ENCODE measurements at places on chromosomes 4 and X.
A peak's percentile ranks its signal among the peaks of the same experiment; 100 is the strongest.

- peak; percentile 12 for DNase-seq
Observed at GRCh38 chr4:7649741-7650531, 215.2 kb upstream of the PSAPL1 start.

DNA sequence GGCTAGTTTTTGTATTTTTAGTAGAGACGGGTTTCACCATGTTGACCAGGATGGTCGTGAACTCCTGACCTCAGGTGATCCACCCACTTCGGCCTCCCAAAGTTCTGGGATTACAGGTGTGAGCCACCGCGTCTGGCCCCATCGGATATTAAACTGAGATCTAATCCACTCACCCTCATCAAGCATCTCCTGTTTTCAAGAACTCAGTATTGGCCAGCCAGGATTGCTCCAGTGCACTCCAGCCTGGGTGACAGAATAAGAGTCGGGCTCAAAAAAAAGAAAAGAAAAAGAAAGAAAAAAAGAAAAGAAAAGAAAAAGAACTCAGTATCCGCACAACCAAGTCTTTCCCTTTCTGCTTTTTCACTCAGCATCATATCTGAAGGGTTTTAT lies 167.6 kb downstream of the OR13H1 start:
- no peak for DNase-seq

- no peak for DNase-seq
Observed at GRCh38 chrX:7771788-7772438, 71.1 kb upstream of the VCX start.

GRCh38 chrX:45508454-45508853 lies 307.8 kb upstream of the DIPK2B start:
- DNase-seq = no peak

- DNase-seq = no peak
Observed at GRCh38 chr4:84237008-84237407, 262.1 kb downstream of the NKX6-1 start.

DNA sequence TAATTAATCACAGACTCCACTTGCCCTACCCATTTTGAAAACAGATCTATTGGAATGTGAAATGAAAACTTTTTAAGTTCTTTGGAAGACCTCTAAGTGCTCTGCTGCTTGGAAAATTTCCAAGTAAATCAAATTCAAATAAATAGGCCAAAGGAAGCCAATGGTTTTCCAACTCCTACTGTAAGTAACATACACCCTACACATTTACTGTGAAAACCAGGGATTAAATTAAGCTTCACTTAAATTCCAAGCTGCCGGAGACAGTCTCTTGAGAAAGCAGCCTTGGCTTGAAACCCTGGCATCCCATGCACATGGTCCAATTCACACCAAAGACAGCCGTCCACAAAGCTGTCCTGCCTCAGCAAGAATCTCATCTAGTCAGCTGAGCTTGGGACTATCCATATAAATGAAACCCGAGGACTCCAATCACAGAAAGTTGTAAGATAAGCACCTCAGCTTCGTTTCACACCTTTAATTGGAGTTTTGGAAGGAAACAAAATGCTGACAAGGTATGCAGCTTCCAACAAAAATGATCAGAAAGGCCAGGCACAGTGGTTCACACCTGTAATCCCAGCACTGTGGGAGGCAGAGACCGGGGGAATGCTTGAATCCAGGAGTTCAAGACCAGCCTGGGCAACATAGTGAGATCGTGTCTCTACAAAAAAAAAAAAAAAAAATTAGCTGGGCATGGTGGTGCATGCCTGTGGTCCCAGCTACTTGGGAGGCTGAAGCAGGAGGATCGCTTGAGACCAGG lies 88.6 kb downstream of the APBB2 start:
- no peak for DNase-seq

GRCh38 chrX:94515009-94515408 lies 841.0 kb downstream of the FAM133A start:
- DNase-seq = no peak

GRCh38 chr4:110869114-110869513 lies 246.2 kb upstream of the PITX2 start:
- DNase-seq = no peak

GRCh38 chr4:98506462-98507132 lies 151.8 kb downstream of the TSPAN5 start:
- no peak for DNase-seq

DNA sequence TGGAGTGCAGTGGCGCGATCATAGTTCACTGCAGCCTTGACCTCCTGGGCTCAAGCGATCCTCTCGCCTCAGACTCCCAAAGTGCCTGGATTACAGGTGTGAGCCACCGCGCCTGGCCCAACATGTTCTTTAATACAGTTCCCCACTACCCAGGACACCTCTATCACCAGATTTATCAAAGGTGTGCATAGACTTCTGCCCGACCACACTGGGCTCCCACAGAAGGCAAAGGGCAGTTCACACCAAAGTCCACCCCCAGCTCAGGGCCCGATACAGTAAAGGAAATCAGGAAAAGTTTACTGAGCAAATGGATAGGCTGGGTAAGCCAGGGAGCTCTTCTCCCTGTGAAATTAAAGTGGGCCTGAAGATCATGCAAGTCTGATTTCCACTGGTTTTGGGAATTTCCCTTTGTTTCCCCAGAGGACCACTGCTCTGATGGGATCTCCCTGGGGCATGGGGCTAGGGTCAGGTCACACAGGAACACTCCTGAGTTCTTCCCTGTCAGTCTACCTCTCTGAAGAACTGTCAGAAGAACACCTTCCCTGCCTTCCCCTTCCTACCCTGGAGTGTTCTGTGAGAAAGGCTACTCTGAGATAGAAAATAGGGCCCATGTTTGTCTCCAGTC lies 17.7 kb upstream of the PIM2 start:
- no peak for DNase-seq

GRCh38 chrX:20056704-20057103 lies 60.0 kb downstream of the MAP7D2 start:
- DNase-seq = no peak

DNA sequence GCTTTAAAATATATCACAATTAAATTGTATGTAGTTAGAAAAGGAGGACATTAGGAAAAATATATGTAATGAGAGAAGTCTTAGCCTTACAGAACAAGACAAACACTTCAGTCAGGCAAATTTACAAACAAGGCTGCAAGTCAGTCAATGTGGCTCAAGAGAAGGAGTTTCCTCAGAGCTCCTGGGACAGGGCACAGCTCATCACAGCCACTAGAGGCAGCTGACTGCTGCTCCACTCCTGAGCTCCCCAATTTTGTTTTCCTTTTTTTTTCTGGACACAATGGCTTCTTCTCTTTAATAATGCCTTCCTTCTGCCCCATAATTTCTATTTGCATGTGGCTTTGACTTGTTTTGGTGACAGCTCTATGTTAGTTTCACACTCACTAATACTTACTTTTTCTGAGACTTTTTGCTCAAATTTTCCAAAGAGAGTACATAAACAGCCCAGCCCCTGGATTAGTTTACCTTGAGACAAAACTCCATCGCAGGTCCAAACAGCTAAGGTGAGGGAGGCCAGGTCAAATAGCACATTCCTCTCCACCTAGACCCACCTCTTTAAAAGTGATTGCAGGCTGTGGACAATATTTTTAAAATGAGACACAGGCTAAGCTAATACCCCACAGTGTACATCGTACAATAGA lies 850.4 kb upstream of the FRG1 start:
- DNase-seq = no peak

DNA sequence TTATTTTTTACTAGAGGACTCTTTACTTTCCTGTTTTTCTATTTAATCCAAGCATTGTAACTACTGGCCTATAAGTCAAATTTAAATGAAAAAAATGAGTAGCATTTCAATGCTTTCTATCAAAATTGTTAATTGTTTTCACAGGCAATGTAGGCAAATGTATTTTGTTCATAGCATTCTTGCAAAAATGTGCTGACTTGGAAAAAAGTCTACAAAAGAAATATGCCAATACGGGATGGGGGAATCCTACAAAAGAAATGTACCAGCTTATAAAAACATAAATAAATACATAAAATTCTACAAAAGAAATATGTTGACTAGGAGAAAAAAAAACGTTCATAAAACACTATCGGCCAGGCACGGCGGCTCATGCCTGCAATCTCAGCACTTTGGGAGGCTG lies 14.9 kb upstream of the S100G start:
- DNase-seq = no peak

- DNase-seq = no peak
Observed at GRCh38 chr4:95066050-95066449, 308.3 kb downstream of the BMPR1B start.

DNA sequence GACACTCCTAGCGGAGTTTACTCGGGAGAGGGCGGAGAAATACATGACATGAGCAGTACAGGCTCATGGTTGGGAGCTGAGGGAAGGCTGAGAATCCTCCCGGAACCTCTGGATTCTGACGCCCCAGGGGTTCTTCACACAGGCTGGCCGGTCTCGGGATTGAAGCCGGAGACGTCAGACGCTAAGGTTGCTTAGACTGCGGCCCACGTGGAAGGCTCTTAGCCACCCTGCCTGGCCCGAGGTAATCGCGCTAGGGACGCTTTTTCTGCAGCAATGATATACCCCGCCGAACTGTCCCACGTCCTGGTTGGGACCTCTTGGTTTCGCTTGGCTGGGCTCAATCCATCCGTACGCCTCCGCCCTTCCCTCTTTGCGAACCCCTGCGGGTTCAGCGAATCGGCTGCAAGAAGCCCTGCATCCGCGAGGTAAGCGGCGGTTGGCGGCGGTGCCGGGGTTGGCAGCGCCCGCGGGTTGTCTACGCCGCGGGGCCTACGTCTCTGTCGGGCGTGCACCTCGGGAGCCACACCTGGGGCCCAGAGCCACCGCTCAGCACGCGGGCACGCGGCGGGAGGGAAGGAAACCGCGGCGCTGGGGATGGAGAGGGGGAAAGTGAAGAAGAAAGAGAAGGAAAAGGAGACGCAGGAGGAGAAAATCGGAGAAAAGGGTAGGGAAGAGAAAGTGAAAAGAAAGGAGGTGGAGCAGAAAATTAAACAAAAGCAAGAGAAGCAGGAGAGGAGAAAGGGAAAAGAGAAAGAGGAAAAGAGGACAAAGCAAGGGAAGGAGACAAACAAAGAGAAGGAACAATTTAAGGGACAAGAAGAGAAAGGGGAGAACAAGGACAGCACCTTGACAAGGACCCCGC lies at the start of gene ARL9:
Gene ARL9, plus strand, starts transcription at position 523 of the 862 bp plus-strand sequence. Its CDS starts 72 bp downstream, at position 595.
- DNase-seq = peak; percentile 23

GRCh38 chr4:149719806-149720205 lies 95.8 kb downstream of the IQCM start:
- no peak for DNase-seq

DNA sequence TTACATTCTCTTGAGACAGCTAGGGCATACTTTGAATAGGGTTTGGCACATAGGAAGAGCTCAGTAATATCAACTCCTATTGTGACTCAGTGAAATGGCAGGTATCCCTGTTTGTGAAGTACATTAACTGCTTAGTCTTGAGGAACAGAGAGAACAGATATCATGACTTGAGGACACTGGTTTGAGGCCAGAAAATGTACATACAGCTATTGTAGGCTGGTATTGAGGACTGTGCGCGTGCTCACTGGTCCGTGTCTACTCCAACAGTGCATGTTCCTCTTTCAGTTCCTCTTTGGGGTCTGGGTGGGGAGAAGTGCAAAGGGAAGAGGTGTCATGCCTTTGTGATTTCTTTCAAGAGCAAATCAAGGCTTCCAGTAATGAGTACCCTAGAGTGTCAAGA lies 34.6 kb upstream of the TBC1D9 start:
- no peak for DNase-seq

- DNase-seq = no peak
Observed at GRCh38 chr4:128385683-128386304, 98.2 kb upstream of the PGRMC2 start.

DNA sequence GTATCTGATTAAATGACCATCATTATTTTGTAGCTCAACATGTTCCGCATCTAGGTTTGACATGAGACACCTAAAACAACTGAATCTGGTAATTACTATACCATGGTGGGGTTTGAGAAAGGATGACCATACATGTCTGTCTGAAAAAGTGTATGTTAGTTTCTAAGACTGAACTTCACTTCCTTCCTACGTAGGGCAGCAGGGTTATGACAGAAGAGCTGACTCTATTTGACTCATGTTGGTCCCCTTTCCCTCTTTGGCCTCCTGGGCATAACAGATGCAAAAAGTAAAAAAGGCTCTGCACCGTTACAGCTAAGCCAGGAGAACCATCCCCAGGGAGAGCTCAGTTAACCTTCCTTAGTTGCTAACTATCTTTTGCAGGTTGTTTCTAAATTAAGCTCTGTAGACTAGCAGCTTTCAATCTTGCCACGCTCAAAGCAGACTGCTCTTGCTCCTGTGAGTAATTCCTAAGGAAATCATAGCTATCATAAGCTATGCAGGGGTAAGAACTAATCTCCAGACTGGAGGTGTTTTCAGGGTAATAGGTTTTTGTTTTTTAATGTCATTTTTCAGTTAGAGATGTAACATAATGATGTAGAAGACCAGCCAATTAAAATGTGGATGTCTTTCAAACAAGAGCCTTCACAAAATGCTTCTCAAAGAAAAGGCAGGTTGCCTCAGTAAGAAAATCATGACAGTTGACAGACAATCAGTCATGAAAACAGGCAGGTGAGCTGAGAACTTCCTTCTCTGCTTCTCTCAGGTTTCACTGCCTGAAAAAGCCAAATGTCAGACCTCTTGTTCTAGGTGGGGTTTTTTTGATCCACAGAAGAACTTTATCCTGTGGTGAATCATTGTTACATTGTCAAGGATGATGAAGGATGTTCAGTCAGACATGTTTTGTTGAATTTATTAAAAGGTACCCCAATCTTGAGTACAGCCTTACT lies 66.9 kb upstream of the DAPP1 start:
- no peak for DNase-seq

- no peak for DNase-seq
Observed at GRCh38 chr4:103272174-103272573, 74.0 kb upstream of the CENPE start.

- DNase-seq = peak; percentile 64
Observed at GRCh38 chrX:45824471-45824870, 623.8 kb upstream of the DIPK2B start.

DNA sequence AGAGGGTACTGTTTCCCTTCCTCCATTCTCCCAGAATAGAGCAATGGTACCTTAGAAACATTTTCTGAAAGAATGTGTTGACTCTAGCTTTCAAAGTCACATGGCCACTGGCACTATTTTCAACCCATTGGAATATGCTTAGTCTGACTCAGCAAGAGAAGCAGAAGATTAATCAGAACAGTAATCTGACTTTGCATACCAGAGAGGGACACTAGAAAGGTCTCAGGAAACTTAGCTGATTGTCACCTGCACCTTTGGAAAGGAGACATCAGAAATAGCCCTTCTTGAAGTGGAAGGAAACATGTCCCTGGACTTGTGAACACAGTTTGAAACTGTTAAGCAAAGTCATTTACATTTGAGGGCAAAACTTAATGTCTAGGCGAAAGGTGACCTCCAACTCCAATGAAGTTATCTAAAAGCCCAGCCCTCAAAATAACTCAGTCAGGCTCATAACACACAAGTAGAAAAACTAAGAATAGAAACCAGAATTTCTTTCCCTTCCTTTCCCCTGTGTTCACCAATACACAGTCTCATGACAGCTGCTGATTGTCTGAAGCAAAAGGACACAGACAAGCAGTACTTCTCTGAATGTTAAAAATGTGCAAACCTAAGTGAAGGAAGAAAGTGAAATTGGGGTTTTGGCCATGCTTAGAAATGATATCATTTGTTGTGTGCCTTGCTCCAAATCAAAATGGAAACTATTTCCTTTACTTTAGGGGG lies 270.8 kb downstream of the GRIA3 start:
- no peak for DNase-seq

All from stimulated activated CD4-positive, alpha-beta T cell treated with anti-CD3 and anti-CD28 coated beads, TNF-alpha, amount 100 ng/mL, for 24 hours (primary cell).